Amygdala (tissue), 56 donors: ENCODE measurements at places on chromosomes 4 and X.

GRCh38 chrX:15500497-15500966 lies at the start of gene BMX:
Gene BMX (plus strand): TSS chrX:15500807. CDS start chrX:15508354, 7,547 bp downstream.
- DNase-seq = no peak

DNA sequence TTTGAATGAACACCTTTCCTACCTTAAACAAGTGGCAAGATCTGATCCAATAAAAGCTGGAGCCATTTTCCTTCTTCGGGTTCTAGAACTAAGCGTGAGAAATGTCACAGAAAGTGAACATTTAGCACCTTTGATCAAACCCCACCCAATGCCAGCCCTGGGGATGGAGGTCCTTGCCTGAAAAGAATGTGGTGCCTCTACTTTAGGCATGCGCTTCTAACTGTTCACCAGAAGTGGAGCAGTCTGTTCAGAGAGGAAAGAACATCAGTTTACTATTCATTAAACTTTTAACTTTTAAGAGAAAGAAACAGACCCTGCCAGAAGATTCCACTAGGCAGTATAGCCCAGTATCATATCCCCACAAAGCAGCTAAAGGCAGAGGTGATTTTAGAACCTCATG lies 75.9 kb downstream of the INTS12 start:
- no peak for DNase-seq

DNA sequence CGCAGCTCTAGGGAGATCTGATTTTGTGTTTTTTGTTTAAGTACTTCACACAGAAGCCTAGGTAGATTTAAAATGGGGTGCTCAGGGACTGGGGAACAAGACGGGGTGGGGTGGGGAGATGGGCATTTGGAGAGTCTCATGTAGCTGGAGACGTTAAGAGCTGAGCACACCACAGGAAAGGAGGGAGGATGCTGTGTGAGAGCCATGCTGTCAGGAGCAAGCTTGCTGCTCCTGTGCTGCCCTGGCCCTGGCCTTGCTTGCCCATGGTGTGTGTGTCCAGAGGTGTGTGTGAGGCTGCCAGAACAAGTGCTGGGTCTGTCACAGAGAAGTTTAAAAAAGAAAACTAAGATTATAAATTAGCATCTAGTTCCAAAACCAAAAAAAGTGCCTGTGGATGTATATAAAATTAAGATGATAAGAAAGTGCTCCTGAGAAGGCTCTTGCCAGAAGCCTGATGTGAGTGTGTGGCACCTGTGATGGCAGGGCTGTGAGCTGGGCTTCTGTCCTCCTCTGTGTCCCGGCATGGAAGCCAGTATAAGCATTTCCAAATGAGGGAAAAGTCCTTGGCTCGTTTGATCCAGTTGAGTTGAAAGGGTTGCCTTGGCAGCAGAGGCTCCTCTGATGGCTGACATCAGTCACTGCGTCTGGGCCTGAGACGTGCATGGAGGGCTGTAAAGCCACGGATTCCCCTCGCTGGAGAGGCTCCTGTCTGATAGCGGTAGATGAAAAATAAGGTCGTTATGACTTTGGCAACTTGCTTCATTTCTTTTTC lies 63.5 kb downstream of the NELFA start:
- no peak for DNase-seq

- DNase-seq = no peak
Observed at GRCh38 chr4:185998791-185999190, 70.2 kb upstream of the TLR3 start.

DNA sequence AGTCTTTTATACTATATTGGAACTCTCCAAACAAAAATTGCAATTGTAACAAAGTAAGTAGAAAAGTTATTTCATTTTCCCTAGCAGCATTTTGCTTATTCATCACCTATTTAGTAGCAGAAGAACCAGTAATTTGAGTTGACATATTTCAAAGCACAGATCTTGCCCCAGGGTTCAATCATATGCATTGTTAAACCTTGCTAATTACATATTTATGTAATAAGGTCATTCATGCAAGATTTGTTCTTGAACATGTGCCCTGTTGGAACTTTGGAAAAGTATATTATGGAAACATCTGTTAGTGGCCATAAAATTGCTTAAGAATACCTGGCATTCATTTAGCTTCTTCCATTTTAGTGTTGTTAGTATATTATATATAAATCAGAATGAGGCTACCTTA lies 191.7 kb downstream of the TLL1 start:
- DNase-seq = no peak

DNA sequence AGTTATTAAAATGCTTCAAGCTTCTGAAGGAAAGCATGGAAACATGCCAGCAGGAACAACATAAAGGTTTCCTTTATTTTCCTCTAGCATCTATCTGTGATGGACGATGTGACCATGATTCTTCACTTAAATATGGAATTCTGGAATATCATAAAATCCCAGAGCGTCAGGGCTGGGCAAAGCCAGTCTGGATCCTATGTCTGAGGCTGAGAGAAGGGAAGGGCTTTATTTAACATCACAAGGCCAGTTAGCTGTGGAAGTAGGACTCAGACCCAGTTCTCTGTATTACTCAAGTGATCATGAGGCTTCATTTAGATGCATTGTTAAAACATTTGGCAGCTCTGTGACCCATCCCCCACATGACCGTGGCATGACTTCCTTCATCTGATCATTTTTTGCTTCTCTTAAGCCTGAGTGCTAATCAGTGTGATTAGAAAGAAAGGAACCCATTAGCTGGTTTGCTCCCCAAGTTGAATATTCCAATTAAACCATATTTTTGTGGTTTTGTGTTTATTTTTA lies 40.9 kb upstream of the EOLA2 start:
- DNase-seq = no peak

DNA sequence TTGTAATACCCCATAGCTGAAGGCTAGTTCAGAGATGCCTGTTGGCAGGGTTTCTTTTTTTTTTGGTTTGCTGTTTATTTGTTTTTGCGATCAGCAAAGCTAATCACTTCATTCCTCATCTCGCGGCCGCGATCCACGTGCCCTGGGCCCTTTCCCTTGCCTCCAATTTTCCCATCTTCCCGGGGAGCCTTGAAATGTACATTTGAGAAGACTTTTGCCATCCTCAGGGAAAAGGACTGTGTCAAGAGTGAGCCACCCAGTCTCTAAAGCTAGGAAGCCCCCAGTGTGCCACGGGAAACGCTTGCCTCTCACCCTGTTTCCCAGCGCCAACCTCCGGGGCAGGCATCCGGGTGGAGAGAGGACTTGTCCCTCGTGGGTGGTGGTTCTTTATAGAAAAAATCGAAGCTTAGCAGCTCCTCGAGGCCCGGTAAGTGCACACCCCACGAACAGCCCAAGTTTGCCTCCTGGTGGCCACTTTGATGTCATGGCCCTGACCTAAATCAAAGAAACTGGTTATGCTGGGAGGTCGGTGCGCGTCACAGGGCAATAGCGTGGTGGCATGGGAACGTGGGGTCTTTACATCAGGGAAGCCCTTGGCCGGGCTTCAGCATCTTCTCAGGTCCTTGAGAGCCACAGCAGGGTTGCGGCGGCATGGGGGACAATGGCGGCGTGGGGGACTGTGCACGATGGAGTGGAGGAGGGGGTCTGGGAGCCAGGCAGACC lies 42.0 kb downstream of the MAP7D3 start:
- no peak for DNase-seq

- DNase-seq = no peak
Observed at GRCh38 chrX:132393485-132393884, 95.4 kb downstream of the MBNL3 start.

GRCh38 chr4:127364911-127365310 lies 267.8 kb upstream of the INTU start:
- no peak for DNase-seq

GRCh38 chr4:150782921-150783320 lies 201.0 kb downstream of the MAB21L2 start:
- DNase-seq = no peak

- no peak for DNase-seq
Observed at GRCh38 chrX:153565996-153566580, 32.9 kb downstream of the CCNQ start.

DNA sequence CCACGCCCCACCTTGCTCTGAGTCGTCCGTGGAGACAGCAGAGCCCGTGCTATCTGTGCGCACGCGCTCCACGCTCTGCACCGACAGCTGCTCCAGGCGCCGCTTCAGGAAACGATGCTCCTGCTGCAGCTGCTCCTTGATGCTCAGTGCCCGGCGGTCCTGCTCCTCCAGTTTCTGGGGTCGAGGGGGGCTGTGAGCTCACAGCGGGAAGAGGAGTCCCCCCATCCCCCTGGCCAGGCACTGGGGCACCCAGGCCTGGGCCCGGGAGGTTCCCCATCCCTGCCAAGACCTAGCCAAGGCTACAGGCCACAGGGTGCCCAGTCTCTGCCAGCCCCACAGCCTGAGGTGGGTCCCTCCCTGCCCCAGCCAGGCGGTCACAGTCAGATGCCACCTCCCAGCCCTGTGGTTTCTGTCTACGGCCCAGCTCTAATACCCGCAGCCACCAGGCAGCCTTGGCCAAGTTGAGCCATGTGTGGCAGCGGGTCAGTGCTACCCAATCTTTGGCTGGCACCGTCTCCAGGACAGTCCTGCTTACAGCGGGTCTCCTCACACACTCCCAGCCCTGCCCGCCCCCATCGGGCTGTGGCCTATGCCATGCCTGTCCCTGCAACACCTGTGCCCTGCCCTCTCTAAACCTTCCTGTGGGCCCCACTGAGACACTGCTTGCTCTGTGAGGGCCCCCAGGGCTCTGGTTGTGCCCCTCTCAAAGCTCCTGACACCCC lies 9.3 kb upstream of the HAUS3 start:
- no peak for DNase-seq

DNA sequence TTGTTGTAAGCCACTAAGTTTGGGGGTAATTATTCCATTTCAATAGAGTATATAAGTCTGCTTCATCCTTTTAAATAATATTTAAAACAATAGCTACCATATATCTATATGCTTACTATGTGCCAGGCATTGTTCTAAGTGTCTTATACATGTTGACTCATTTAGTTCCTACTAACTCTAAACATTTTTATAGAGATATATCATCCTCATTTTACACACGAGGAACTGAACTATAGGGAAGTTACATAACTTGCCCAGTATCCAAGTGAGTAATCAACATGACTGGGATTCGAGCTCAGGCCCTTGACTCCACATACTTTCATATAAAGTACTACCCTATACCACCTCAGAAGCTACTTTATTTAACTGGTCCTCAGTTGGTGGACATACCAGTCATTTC lies 175.3 kb upstream of the RAI2 start:
- DNase-seq = no peak

DNA sequence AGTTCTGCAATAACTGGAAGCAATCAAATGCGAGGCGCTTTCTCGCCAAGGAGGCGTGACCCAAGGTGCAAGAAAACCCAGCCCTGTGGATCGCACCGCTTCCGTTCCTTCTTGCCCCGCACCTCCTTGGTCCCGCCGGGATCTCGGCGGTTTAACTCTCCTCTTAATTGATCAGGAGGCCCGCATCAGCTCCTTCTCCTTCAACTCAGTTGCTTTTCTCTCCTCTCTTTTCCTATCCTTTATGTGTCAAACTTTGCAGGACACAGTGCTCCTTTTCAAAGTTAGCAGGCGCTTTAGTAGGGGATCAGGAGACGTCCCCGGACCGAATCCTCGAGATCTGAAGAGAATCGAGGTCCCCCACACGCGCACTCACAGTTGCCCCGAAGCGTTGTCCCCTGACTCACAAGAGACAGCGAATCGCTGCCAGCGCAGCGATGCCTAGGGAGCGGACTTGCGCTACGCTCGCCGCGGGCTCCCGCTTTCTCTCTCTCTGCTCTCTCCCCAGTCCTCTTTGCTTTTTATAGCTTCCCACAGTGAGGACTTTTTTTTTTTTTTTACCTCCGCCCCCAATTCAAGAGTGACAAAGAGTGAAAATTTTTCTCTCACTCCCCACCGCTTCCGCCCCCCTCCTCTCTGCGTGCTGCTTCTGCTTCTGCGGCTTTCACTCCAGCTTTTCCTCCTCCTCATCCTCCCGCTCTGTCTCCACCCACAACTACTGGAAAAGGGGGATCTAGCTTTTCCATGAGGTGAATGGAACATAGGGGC lies at the start of gene DKK2:
Gene DKK2, minus strand, starts transcription at position 495 of the 765 bp plus-strand sequence. CDS start 722 bp downstream, outside the sequence.
- DNase-seq = peak; percentile 2

- no peak for DNase-seq
Observed at GRCh38 chr4:24675721-24676389, 91.5 kb upstream of the DHX15 start.

GRCh38 chr4:10694151-10694827 lies 9.7 kb upstream of the CLNK start:
- DNase-seq = no peak

GRCh38 chrX:19840899-19841648 lies 46.3 kb downstream of the SH3KBP1 start:
- DNase-seq = no peak

DNA sequence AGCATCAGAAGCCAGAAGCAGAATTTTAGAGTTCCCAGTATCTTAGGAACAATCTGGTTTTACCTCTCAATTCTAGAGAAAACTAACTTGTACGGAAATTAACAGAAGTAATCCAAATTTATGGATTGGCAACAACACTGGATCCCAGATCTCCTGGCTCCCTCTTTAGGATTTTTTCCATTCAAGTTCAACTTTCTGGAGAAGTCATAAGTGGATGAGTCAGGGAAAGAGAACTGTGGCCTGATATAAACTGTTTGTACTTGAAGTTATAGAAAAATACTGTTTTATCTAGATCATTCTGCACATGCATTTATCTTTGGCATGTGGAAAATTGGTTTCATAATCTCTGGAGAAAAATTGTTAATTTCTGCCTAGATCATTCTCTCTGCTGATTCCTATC lies 380.4 kb downstream of the PCDH7 start:
- no peak for DNase-seq

DNA sequence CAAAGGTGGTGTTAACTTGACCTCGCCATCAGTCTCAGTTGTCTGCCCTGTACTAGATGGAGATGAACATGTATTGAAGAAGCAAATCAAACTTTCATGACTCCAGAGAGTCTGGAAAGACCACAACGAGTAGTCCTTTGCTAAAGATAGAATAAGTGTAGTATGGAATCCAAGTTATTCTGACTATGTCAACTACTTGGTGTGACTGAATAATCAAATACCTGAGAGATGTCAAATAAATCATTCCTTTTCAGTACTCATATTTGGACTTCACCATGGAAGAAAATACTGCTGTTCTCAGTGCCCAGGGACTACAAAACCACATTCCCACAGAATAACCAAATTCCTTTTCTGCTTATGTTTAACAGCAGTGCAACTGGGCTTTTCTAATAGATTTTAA lies 161.2 kb upstream of the SPRY1 start:
- DNase-seq = no peak

DNA sequence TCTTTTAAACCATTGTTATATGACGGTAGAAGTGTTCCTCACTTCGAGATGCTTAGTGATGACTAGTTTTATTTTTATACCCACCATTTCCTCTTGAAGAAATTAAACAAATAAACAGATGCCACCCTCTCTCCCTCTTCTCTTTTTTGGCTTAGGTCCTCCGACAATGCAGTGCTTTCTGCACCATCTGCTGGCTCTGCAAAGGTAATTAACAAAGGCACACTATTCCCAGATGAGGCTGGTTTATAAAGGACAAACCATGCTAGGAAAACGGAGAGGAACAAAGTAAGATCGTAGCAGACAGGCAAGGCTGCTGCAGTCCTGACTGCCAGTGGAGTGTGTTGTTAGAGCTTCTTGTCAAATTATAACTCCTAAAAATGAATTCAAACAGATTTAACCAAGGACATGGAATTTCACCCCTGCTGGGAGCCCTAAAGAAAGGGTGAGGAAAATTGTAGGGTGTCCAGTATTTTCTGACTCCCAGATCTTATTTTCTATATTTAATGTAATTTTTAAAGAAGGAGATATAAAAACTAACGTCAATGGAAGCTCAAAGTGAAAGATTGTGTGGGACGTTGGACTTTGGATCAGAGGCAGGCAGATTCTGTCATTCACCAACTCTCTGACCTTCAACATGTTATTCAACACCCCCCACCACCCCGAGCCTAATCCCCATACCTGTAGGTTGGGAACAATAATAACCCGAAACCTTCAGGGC lies 142.1 kb downstream of the CPEB2 start:
- DNase-seq = no peak

- no peak for DNase-seq
Observed at GRCh38 chr4:61397174-61397573, 197.0 kb downstream of the ADGRL3 start.
